ENCODE measurements at places on chromosomes 3 and 15.

GRCh38 chr3:150106740-150107428, 136.2 kb upstream of the PFN2 start:
- DNase-seq: peak; percentile 98

- peak; percentile 16 for DNase-seq
These were observed 21.4 kb upstream of the LIPC start for GRCh38 chr15:58410353-58410752.

DNA sequence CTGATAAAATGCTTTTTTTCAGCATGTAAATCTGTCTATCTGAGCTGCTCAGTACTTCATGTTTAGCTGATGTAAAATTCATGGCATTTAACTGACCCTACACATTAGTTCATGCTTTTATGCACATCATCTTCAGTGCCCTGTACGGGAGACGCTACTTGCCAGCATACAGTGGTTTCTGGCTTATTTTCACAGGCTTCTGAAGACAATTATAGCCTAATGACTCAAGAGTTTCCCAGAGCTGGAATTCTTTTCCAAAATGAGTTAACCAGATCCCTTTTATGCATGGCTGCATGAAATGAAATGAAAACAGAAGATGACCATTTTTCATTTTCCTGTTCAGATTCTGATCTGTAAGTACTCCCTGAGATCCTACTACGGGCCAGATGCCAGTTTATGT, 1061.5 kb downstream of the ROBO2 start:
- DNase-seq: peak; percentile 51

GRCh38 chr15:62389885-62390790, 225.1 kb upstream of the C2CD4B start:
- DNase-seq: peak; percentile 77

- no peak for DNase-seq
These were observed 8.5 kb upstream of the IREB2 start for GRCh38 chr15:78429477-78429876.

DNA sequence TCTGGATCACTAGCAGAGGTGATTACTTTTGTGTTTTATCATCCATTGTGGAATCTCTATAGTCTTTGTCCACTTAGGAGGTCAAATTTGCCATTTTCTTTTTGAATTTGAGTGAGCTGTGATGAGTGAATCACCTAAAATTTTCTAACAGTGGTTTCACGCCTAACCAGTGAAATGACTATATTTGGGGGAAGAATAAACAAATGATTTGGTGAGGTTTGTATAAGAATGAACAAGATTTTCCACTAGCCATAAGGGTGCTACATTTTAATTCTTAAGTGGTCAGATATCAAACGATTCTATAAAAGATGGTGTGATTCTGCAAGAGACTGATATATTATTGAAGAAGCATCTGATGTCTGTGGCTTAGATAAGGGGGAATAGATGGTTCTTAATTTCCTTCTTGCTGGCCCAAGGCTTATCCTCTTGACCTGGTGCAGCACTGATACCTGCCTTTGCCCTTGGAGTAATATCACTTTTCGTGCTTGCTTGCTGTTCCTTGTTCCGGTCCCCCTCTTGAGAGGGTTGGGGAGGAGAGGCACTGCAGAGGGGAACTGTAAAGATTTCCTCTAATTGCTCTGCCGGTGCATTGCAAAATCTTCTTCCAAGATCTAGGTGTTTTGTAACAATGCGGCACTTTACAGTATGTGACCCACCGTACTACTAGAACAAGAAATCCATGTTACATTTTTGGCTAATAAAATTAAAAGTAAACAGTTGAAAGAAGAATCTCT, 14.5 kb downstream of the C3orf20 start:
- no peak for DNase-seq

GRCh38 chr3:59935025-59935424, 885.2 kb upstream of the CFAP20DC start:
- DNase-seq: no peak

GRCh38 chr3:43061101-43061895, 44.6 kb downstream of the POMGNT2 start:
- no peak for DNase-seq

DNA sequence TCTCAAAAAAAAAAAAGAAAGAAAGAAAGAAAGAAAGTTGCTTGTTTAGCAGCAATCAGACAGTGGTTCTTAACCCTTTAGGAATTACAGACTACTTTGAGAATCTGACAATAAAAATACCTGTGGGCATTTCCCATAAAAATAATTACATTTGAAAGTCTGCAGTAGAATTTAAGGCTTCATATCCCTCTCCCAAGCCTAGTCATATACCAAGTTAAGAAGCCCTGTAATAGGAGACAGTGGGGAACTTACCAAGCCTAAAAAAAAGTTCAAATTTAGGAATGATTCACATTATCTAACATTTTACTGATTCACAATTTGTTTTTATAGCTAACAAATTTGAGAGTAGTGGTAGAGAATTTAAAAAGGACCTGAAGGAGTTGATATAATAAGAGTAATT, 47.5 kb downstream of the LRRFIP2 start:
- DNase-seq: no peak

DNA sequence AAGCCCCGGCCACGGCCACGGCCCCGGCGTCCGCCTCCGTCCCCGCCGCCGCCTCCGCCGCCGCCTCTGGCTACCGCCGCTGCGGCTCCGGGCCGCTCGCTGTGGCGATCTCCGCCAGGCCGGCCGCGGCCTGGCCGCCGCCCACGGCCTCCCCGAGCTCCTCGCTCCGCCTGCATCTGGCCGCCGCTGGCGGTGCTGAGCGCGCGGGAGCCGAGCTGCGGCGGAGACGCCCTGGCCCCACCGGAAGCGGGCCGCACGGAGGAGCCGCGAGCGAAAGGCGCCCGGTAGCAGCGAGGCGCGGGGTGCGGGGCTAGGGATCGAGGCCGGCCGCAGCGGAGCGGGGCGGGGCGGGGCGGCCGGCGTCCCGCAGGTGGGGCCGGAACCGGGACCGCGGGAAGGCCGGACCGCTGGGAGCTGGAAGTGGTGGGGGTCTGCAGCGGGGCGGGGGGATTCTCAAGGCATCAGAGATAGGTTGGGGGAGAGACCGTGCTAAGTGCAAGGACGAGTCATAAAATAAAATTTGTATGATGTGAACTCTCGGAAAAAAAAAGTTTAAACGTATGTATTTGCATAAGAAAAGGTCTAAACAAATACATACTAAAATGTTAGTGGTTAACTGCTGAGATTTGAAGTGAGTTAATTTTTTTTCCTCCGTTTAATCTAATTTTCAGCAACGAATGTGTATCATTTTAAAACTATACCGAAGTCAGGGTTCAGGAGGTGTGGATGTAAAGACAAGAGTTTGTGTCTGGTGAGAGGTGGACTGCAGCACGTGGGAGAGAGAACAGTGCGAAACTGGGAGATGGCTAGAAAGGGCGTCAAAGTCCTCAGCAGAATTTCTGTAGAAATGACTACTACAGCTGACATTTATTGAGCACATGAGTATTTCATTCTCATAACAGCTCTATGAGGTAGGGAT, at the start of gene AVEN:
Gene AVEN (minus strand): TSS at position 334 of the 919 bp plus-strand sequence. CDS start 158 bp downstream, at position 176.
- DNase-seq: peak; percentile 67

- no peak for DNase-seq
These were observed 185.2 kb downstream of the UACA start for GRCh38 chr15:70578196-70578595.

DNA sequence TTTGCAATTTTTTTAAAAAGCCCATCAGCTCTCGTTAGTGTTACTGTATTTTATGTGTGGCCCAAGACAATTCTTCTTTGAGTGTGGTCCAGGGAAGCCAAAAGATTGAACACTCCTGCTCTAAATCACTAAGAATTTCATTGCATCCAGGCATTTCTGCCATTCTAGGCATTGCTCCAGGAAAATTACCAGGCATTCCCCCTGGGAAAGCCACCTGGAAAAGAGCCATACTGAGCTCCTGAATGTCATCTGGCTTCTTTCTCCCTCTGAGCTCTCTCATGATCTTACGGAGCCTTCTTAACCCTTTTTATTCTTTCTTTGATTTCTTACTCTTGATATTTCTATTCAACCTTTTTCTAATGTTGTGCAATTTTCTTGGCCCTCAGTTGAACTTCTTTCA, 202.2 kb downstream of the DOCK3 start:
- no peak for DNase-seq

GRCh38 chr3:115931581-115931980, 308.3 kb downstream of the GAP43 start:
- no peak for DNase-seq

DNA sequence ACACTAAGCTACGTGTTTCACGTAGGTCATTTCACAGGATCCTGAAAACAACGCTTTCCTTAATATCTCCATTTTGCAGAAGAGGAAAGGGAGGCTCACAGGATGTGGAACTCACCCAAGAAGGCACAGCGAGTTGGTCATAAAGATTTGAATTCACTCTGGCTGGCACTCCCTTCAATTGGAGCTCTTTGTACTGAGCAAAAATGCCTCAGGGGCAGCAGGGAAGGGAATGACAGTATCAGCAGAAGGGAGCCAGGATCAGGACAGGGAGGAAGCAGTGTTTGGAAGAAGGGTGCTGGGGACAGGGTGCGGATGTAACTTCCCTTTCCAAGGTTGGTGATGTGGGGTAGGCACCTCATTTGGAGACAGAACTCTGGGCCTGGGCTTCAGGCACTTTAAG, 1.1 kb upstream of the ST6GAL1 start:
- DNase-seq: peak; percentile 33

All from RPMI7951 (cell line).